Pulmonary artery endothelial cell (primary cell): ENCODE measurements at places on chromosomes 2 and 18.

DNA sequence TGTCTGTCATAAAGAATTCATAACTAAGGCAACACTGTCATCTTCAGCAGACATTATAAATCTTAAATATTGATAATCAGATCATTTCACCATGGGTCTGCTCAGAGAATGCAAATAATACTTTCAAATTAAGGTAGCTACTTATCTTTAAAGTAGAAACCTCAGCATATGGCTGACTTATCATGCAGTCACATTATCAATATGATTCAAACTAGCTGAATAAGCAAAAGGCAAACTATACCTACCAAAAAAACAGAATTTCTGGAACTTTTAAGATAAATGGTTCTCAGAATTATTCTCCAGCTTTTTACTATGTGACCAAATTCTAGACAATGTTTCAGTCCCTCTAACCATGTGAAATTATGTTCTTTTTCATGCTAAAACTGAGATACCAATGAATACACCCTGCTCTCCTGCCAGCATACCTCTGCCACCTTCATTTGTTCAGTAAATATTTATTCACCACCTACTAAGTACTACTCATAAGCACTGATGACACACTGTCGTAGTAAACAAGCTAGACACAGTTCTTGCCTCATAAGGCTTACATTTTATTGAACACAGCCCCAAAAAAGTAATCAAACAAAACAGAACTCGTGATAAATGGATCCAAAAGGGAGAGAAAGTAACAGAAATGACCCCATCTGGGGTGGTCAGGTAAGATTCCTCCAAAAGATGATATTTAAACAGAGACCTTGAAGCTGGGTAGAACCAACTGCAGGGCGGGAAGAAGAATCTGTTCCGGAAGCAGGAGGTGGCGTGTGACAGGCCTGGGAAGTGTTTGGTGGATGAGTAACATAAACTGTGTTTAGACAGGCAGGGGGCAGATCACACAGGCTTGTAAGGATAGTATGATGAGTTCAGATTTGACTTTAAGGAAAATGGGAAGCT is 17.7 kb downstream of the SPIRE1 start:
- peak; percentile 68 for DNase-seq

DNA sequence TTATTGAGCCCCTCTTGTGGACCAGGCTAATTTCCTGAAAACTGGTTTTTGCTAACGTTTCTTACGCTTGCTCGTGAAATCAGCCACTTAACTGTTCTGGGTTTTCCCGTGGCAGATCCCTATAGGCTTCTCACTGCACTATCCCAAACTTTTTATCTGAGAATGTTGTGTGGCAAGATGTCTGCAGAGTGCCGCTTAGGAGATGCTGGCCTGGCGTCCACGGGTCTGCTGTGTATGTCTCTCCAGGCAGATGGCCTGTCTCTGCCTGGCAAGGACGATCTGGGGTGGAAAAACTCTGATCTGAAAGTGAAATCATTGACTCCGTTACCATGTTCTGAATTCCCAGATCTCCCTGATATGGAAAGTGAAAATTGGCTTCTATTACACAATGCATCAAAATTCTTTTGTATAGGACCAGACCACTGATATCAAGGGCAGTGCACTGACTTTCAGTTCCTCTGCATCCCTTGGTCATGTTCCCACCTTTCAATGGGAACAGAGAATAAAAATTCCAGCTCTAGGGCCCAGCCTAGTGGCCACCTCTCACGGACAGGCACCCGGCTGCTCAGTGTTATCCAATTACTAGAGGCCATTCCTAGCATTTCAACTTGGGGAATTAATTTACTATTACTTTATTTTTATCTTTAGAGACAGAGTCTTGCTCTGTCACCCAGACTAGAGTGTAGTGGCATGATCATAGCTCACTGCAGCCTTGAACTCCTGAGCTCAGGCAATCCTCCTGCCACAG is 154.6 kb downstream of the ACOXL start:
- no peak for DNase-seq

GRCh38 chr2:101773137-101773536 is 75.6 kb downstream of the MAP4K4 start:
- DNase-seq: no peak

GRCh38 chr2:39851651-39852110 is 72.6 kb upstream of the THUMPD2 start:
- DNase-seq: no peak

DNA sequence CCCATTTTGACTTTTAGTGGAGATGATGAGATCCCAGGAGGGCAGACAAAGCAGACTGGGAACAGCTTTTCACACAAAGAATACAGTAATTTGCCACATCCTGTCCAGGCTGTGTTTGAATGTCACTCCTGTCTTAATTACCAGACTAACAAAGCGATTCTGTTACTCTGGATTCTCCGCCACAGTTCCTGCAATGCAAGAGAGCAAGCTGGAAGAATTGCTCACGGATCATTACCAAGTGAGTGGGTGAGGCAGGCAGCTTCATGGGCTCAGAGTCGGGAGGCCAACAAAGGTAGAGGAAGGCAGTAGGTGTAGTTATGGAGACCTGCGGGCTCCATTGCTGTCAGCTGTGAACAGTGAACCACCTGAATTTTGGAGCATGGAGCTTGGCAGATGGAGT is 250.5 kb upstream of the ATP5MC3 start:
- no peak for DNase-seq

- no peak for DNase-seq
Observed at GRCh38 chr18:35376742-35377695, at the start of gene ZNF396. Gene ZNF396, minus strand, starts transcription at chr18:35377337. Its CDS starts 3,045 bp downstream, at chr18:35374292.

DNA sequence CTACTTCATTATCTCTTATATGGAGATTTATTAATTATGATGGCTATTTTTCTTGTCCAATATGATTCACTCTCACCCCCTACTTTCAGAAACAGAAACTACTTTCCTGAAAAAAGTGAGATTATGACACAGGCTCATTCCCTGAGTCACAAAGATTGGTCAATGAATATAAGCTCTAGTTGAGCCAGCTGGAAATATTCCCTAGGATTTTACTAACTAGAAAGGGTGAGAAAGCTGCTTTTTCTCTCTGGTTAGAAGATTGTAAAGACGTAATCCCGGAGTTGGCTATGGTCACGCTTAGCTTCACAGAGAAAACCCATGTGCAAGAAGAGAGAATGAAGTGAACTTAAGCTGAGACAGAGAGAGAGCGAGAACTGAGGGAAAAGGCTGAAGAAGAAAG is 223.7 kb upstream of the SMAD7 start:
- no peak for DNase-seq

- DNase-seq: no peak
Observed at GRCh38 chr2:200828104-200828503, 16.4 kb downstream of the BZW1 start.

GRCh38 chr2:201852878-201853415 is 46.6 kb downstream of the CDK15 start:
- no peak for DNase-seq

- no peak for DNase-seq
Observed at GRCh38 chr18:80210312-80211083, 36.8 kb downstream of the PARD6G start.

DNA sequence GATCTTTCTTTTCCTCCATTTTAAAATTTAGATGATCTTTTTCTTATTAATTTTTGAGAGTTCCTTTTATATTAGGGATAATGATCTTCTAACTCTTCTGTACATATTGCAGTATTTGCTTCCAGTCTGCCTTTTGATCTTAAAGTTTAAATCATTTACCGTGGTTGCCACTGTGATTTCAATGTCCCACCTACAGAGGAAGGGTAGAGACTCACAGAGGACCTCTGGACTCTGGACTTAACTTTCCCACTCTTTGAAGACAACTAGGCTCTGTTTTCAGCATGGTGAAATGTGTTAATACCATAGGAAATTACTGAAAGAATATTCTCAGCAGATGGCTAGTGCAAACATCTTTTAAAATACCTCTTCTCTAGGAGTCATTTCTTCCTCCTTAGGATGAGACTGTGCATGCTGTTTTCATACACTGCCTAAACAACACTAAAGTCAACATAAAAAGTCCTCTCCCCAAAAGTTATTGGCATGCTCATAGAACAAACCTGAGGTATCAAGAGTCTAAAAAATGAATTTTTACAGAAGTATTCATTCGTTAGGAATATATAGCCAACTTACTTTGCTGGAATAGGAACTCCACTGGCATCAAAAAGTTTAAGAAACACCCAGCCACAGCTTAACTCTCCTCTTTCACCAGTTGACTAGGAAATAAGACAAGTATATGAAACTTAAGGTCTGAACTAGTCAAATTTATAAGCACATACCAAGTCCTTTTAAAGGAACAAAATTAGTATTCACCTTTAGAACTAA is 30.7 kb upstream of the MALL start:
- no peak for DNase-seq

GRCh38 chr18:31901063-31901462 is 41.9 kb downstream of the TRAPPC8 start:
- DNase-seq: no peak

GRCh38 chr18:56391931-56392590 is 246.3 kb downstream of the TXNL1 start:
- no peak for DNase-seq

DNA sequence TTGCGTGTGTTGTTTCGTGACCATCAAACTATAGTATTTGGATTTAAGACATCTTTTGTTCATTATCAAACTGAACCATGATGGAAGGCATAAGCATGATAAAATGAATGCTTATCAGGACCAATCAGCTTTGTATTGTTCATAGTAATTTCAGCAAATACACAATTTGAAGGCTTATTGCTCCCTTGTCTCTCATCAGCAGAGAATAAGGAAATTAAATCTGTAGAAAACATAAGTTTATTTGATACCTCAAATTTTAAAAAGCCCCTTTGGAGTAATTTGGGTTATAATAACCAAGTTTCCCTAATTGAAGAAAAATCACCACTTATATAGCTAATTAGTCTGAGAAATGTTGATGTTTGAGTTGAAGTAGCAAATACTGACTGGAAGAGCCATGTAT is 705.7 kb downstream of the NUP35 start:
- no peak for DNase-seq

GRCh38 chr18:45110577-45111501 is 430.2 kb downstream of the SETBP1 start:
- no peak for DNase-seq
